WERI-Rb-1 (cell line): ENCODE measurements at places on chromosomes 2 and 18.

GRCh38 chr2:24682304-24682703 is 110.9 kb downstream of the PTRHD1 start:
- DNase-seq: no peak

DNA sequence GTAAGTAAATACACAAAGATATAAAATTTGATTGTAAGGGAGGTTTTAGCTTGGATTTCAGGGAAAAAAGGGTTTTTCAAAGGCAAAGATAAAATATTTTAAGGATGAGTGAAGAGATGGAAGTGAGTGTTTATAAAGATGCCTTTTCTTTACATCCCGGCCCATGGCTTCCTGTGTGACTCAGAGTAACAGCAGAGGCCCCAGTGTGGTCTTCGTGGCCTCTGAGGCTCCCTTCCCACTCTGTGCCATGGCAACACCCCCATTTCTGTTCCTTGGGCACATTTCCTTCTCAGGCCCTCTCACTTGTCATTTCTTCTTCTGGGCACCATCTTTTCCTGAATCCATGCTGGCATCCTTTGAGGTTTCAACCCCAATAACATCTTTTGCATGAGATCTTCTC is 92.6 kb upstream of the TMEM18 start:
- DNase-seq: no peak

GRCh38 chr2:69608109-69608508 is 35.4 kb downstream of the AAK1 start:
- no peak for DNase-seq

- no peak for DNase-seq
Measured at GRCh38 chr18:74140582-74140981, 7.1 kb downstream of the FBXO15 start.

DNA sequence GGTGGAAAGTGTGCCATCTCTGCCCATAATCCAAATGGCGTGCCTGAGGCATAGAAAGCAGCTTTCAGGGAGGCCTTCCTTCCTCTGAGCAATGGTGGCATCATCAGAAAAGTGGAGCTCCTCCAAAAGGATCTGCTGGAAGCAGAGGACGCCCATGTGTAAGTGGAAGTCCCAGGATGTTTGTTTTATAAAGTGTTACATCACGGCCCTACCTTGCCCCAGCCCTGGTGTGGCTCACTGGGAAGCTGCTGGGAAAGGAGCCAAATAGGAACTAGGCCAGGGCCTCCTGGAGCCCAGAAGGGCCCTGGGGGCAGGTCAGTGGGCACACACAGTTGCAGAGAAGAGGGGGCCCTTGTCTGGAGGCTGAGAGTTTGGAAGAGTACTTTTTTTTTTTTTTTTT is 4.2 kb upstream of the ODC1 start:
- DNase-seq: no peak

GRCh38 chr18:13530879-13531387 is 195.4 kb downstream of the FAM210A start:
- DNase-seq: peak; percentile 53

- no peak for DNase-seq
Measured at GRCh38 chr2:224711381-224711780, 4.8 kb downstream of the CCDC195 start.

- DNase-seq: no peak
Measured at GRCh38 chr18:10681581-10682367, 155.9 kb downstream of the NAPG start.

DNA sequence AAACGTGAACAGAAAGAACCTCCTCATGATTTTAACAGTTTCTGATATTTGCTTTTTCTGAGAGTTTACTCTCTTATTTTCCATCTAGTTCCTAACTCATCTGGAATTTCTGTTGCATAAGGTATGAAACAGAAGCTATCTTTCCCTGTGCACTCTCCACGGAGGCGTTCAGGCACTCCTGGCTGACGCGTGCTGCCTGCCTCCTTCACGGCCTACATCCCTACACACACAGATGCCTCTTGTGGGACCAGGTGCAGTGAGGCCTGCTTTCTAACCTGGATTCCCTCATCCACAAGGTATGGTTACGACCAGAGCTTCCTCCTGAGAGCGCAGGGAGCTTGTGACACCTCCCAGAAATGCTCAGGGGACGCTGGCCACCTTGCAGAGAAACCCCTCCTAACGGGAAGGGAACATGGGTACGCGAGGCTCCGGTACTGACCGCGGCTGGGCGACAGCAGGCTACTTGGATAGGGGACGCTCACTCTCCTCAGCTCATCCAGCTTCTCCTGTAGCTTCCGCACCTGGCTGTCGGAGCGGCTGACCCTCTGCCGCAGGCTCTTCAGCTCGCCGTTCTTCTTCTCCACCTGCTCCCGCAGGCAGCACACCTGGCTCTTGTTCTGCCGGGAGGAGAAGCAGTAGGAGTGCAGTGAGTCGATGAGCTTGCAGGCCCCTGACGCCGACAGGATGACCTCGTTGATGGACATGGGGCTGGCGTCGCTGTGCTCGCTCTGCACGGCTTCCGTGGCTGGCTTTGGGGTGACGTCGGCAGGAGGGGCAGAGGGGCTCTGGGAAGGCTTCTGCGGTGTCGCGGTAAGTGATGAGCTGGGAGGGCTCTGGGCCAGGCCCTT is 4.3 kb downstream of the THAP4 start:
- no peak for DNase-seq

GRCh38 chr2:126208266-126208665 is 447.7 kb upstream of the GYPC start:
- no peak for DNase-seq

DNA sequence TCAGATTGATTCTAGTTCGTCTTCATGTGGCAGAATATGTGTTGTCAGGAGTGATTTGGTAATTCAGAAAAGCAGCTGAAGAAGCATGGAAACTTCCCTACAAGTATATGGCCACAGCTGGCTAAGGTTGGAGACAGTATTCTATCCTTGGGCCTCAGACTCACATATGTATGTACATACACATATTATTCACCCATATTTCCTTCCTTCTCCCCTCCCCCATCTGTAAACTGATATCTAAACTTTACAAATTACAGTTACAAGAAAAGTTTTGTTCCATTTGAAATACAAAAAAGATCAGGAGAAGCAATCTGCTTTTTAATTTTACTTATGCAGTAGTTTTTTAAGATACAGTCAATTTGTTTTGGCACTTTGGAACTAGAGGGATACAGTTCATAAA is 3.1 kb downstream of the SP3 start:
- DNase-seq: no peak

- DNase-seq: no peak
Measured at GRCh38 chr18:41645589-41646360, 309.3 kb upstream of the PIK3C3 start.

GRCh38 chr2:61715506-61715905 is 138.4 kb downstream of the FAM161A start:
- DNase-seq: no peak

GRCh38 chr2:187718092-187718491 is 163.9 kb upstream of the TFPI start:
- no peak for DNase-seq

- peak; percentile 54 for DNase-seq
Measured at GRCh38 chr2:209960676-209961630, 41.5 kb upstream of the RPE start.

- no peak for DNase-seq
Measured at GRCh38 chr2:111157798-111158197, 37.1 kb downstream of the BCL2L11 start.

DNA sequence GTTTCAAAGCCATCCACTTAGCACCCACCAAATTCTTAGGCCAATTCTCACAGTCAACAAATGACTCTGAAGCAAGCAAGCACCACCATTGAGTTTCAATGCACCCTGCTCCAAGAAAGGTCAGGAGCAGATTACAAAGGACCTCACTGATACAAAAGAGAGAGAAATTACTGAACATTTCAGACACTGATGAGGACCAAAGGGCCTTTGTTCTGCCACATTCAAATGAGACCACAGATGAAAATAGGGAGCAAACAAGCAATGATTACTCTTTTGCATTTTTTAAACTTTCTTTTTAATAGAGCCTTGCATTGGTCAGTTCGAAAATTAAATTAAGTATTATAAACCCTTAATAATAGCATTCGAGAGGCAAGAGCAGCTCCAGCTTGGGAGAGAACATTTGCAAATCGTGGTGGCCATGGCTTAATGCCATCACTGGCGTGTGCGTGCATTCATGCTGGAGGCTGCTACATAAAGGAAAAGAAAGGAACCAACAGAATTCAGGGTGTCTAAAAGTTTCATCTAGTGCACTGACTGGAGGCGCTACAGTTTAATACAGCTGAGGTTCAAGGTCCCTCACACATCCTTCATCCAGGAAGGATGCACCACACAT is 87.5 kb downstream of the KLF7 start:
- no peak for DNase-seq

GRCh38 chr2:29057006-29057405 is 17.3 kb downstream of the PCARE start:
- DNase-seq: no peak

- DNase-seq: no peak
Measured at GRCh38 chr2:62313449-62314227, 117.7 kb downstream of the B3GNT2 start.

DNA sequence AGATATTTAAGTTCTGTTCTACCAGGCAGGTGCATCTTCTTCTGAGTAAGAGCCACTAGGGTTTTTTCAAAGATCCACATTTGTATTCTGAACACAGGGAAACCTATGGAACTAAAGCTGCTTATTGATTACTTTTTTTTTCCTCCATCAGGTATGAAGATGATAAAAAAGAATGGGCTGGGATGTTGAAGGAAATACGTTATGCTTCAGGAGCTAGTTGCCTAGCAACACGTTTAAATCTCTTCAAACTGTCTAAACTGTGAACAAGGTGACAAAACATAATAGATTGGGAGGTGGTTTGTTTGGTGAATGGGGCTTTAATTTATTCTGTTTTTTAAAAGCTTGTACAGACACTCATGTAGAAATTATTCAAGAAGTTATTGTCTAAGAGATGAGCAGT is 15.9 kb downstream of the KLHL41 start:
- no peak for DNase-seq

DNA sequence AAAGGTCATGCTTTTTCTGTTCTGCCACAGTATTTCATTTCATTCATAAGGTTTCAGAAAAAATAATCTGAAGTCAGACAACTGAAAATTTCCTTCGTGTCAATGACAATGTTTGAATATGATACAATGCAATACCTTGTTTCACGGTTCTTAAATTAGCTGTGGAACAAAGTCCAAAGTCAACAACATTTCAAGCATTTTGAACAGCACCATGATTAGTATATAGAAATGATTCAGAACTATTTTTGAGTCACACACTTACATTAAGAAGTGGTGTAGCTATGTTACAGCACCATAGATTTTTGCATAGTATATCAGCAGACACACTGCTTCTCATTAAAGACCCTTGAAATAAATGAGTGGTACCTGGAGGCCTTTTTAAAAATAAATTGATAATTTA is 178.3 kb upstream of the DSEL start:
- no peak for DNase-seq

GRCh38 chr2:11482473-11483035 is 16.6 kb upstream of the E2F6 start:
- DNase-seq: peak; percentile 62

GRCh38 chr2:196486146-196486545 is 153.4 kb upstream of the CCDC150 start:
- no peak for DNase-seq

- DNase-seq: no peak
Measured at GRCh38 chr2:222960126-222960525, 91.9 kb upstream of the KCNE4 start.
